ENCODE measurements at places on chromosomes 3 and 15. TPM values are rescaled to one million over a fixed set of nuclear protein-coding genes. Genes with fewer than 3 reads are reported as not detected.

Gene KCNMB2
- not detected for total RNA-seq

Gene SPATA12
- not detected for total RNA-seq

Gene EPHB1
- 2.5 TPM for total RNA-seq

Gene RFTN1
- total RNA-seq: 118 TPM

DNA sequence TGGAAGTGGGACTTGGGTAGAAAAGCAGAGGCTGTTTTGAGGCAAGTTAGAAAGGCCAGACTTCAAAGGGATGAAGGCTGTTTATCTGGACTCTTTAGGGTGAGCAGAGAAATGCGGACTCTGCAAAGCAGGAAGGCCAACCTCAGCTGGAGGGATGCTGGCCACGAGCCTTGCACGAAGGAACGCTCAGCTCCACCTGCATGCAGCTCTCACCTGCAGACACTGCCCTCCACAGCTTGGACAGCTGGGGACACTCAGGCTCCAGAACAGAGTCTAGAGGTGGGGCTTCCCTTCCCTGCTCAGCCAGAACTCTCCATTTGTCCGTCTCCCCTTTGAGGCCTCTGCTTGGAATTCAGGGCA is 229.7 kb downstream of the ADAMTS17 start:
- no peak for DNase-seq

DNA sequence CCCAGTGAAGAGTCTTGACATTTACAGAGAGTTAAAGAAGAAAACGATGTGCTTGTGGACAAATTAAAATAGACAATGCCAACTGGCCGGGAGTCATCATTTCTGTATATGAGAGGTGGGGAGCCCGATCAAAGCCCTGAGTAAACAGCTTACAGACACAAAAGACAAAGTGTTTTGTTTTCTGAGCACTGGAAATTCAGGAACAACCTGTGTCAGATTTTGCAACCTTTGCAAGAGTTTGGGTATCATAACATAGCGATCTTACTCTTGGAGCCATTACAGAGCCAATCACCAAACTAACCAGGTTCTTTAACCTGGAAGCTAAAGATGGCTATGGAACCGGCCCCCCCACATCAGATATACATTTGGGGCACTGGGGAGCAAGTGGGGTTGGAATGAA is 101.9 kb upstream of the LRIG1 start:
- no peak for DNase-seq

DNA sequence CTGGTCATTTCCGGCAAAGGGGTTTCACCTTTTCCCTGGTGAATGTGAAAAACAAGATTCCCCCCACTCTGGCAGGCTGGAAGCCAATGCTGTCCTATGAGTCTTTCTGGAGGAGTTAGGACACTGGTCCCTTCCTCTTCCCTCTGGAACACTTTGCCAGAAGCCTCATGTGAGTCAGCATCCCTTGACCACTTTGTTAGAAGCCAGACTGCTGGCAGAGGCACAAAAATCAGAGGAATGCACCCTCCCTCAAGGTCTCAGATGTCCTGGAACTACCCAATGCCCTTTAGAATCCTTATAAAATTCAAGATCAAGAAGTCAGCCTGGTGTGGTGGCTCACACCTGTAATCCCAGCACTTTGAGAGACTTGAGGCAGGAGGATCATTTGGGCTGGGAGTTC is 26.6 kb downstream of the ITGB5 start:
- no peak for DNase-seq

DNA sequence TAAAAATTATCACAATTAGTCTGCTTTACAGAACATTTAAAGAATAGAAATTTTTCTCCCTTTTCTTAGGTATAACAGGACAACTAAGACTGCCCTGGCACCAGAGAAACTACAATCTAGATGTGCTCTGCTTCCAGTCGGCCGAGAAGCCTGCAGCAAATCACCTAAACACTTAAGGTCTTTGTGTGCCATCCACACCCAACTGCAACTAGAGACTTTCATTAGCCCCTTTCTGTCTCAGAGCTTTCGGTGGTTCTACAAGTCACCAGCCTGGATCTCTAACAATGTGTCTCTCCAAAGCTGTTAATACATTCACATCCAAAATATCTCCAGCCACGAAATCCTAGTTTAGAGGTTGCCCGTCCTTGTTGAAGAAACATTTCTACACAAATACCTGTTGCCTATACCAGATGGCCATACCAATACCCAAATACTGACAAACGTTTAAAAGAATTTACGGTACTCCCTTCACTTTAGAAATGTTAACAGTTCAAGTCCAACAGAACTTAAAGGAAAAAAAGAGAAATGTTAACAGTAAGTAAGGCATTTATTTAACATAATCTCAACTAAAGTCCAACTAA is 6.7 kb downstream of the PRC1 start:
- no peak for DNase-seq

DNA sequence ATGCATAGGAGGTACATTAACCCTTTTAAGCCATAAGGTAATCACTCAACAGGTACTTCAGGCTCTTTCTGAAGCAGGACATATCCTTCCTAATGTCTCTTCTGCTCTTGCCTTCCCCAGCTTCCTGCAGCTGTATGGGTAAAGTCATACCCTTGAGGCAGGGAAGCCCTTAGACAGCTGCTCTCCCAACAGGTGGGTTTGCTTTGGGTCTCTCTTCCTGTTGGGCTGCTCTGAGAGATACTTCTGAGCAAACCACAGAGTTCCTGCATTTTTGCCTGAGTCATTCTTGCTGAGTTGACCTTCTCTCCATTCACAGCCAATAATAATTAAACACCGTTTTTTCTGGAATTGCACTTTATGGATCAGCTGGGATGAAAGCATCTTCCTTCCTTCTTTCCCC is 2.0 kb upstream of the TRAT1 start:
- no peak for DNase-seq
